NCI-H1436 (cell line): ENCODE measurements at places on chromosomes 12 and 14.

DNA sequence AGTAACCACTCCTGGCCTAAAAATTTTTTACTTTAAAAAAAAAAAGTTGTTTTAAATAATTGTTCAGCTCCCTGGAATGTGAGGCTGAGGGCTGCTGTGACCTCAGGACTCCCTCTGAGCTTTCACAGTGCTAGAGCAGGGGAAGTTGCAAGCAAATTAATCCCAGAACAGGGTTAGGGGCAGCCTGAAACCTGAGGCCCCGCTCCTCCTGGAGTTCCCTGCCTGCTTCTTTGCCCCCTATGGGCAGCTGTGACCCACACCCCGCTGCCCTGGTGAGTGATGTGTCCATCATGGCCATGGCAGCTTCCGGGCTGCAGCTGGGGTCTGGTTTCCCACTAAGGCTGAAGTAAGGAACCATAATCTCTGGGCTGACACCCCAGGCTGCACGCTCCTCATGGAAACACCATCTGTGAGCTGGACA lies 9.5 kb downstream of the RITA1 start:
- DNase-seq = no peak

DNA sequence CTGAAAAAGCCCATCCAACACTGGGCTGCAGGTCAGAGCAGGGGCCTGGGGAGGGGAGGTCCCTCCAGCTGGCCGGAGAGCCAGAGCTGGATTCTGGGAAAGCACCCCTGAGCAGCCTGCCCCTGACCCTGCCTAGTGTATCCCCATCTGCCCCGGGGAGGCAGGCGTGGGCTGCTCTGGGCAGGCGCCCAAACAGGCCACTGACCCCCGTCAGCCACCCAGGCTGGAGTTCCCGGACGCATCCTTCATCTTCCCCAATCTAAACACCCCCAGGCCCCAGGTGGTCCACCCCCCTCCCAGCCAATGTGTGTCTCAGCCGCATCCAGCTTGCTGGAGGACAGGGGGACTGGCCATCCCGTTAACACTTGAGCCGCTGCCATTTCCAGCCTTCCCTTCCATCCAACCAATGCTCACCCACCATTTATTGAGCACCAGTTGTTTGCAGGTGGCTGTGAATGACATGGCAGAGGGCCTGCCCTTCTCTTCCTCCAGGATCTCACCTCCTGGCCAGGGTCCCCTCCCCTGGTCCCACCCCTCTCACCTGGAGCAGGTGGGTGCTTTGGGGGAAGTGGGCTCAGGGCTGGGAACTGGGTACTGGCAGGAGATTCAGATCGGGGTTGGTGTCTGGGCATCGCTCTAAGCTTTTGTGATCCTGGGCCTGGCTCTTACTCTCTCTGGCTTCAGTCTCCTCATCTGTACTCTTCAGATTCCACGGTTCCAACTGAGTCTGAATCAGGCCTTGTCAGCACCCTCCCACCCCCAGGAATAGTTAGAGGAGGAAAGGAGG lies 743 bp upstream of the DTX1 start:
- no peak for DNase-seq

DNA sequence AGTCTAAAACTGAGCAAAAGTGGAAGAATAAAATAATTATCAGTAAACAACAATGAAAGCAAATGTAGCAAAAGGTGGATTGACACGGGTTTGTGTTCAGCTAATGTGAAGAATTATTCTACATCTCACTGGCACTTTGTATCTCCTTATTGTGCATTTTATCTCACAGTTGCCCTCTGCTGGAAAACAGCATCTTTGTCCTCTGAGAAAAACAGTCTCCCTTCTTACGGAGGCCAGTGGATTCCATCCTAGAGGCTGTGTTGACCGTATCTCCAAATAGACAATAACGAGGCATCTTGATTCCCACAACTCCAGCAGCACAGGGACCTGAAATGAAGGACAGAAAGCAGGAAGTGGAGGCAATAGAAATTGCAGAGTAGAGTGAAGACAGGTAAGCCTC lies 51.3 kb upstream of the PLBD1 start:
- no peak for DNase-seq

DNA sequence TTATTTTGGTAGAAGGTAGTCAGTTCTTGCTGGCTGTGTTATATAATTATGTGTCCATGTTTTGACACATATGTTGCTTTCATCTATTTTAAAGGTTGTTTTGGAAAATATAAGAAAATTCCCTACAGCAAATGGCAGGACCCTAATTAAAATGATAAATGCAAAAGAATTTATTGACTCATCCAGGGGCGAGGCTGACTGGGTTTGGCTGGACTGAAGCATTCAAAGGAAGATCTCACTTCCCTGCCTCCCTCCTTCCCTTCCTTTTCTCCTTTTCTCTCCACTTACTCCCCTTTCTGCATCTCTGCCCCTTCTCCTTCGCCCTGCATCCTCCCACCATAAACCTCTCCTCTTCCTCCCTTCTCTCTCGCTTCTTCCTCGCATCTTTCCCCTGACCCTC lies 129.6 kb downstream of the SNAPC1 start:
- DNase-seq = no peak

DNA sequence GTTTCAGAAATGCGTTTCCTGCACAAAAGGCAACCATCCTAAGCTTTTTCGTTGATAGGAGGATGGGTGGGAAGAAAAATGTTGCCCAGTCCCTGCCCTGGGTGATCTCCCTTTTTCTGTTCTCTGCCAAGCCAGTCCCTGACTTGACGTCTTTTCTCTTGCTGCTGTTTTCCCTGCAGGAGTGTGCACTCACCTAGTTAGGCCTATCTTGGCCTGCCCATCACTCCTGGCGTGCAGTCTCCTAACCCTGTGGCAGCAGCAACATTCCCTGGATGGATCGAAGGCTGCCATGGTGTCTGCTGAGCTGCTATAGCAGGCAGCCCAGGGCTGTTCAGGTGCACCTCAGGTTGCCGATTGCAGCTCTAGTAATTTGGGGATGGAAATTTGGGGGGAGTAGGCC lies 1.2 kb downstream of the UNC119B start:
- DNase-seq = no peak

GRCh38 chr12:67807814-67808213 lies 159.3 kb downstream of the DYRK2 start:
- DNase-seq = no peak

DNA sequence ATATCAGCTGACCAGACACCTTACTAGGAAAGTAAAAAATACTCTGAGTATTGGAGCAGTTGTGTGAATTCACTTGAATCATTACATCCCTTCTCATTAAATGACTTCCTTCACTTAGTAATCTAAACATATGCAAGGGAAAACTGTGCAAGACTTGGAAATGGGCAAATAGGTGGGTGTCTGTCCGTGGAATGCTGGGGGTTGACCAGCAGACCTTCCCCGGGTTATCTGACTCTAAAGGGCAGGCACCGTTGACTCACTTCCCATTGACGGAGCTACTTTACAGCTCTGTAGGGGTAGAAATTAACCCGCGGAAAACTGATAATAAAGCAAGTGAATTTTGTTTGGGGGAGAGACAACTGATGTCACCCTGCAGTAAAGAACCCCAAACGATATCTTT lies 199.3 kb downstream of the TTC7B start:
- no peak for DNase-seq

DNA sequence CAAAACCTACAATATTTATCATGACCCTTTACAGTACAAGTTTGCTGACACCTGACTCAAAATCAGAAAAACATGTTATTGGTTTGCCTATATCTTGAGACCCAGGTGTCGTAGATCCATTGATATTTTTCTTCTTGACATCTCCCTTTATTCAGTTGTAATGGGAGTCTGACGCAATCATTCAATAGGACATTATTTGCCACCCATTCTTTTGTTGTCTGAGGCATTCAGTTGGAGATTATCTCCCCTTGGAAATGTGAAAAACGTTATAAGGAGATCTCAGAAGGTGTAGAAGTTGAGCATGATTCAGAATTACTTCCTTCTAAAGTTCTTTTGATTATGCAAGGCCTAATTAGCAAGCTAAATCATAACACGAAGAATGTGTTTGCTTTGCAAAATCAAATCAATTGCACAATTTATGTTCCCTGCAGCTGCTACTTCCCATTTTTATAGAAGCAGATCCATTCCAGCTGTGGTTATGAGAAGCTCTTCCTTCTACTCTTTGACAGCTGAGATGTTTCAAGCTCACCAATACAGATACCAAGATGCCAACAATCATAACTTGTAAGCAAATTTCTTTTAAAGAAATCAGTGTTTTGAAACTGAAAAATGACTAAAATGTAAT lies 228.2 kb upstream of the SYT1 start:
- DNase-seq = no peak

- no peak for DNase-seq
These were observed 83.6 kb upstream of the HECTD1 start for GRCh38 chr14:31291210-31291609.

GRCh38 chr14:55965851-55966250 lies 152.4 kb upstream of the PELI2 start:
- no peak for DNase-seq

DNA sequence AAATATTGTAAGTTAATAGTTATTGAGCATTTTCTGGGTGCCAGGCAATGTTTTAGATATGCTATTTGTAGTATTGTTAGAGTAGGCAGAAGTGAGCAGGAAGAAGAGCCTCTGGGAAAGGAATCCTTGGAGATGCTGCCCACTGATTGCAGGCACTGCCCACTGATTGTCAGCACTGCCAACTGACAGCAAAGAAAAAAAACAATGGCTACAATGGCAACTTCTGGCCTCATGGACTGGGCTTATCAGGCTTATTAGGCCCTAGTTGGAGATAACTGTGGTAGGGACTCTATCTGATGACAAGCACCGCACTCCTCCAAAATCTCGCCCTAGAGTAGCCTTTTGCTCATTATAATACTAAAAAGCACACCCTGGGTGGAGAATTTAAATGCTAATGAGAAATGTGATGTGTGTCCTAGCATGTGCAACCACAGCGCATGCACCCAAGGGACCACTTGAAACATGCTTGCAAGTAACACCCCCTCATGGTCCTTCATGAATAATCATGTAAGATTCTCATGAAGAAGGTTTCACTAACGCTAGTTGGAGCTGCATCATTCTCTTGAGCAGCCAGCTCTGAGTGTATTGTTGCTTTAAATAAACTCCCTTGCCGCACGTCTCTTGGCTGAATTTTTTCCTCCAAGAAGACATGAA lies 103.5 kb upstream of the PPP4R3A start:
- no peak for DNase-seq

DNA sequence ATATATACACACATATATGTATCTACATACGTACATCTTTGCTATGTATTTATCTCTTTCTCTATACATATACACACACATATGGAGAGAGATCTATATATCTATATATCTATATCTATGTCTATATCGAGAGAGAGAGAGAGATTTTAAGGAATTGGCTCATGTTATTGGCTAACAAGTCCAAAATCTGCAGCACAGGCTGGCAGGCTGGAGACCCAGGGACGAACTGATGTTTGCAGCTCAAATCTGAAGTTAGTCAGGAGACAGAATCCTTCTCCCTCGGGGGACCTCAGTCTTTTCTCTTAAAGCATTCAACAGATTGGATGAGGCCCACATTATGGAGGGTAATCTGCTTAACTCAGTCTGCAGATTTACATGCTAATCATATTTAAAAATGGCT lies 40.7 kb upstream of the DACT1 start:
- no peak for DNase-seq

GRCh38 chr12:117874842-117875434 lies 93.9 kb downstream of the KSR2 start:
- peak; percentile 70 for DNase-seq

DNA sequence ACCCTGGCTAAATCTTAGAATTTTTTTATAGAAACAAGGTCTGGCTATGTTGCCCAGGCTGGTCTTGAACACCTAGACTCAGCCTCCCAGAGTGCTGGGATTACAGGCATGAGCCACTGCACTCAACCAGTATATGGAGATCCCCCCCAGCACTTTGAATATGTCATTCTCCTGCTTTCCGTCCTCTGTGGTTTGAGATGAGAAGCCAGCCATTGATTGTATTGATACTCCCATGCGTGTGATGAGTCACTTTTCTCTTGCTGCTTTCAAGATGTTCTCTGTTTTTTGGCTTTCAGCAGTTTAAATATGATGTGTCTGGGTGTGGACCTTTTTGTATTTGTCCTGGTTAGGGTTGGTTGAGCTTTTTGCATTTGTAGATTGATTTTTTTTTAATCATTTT lies 75.2 kb upstream of the DNM1L start:
- no peak for DNase-seq

- no peak for DNase-seq
These were observed 39.8 kb upstream of the OVCH1 start for GRCh38 chr12:29537298-29537697.

- no peak for DNase-seq
These were observed 323.8 kb downstream of the RAD51B start for GRCh38 chr14:68143341-68143841.

DNA sequence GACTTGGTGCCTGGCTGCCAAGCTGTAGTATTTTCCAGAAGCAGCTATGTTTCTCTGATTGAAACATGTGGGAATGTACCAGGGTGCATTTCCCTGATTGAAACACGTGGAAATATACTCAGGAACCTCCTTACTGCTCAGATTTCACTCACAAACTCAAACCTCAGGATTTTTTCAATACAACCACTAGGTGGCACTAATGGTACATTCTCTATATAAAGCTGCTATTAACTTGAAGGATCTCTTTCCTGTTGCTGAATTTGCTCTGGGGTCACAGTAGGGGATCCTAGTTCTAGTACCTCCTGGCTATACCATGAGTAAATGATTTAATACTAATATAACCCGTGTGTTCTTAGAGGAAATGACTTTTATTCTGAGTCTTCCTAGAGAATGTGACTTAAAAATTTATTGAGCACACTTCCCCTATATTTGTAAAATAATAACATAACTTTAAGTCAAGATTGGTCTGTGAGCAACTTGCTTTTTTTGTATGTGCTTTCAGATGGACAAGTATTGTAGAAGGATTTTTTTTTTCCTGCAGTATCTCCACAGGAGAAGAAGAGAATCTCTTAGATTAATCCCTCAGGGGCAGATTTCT lies 173.8 kb upstream of the MIS18BP1 start:
- peak; percentile 39 for DNase-seq

GRCh38 chr14:70021548-70022220 lies 142.5 kb downstream of the SMOC1 start:
- no peak for DNase-seq

DNA sequence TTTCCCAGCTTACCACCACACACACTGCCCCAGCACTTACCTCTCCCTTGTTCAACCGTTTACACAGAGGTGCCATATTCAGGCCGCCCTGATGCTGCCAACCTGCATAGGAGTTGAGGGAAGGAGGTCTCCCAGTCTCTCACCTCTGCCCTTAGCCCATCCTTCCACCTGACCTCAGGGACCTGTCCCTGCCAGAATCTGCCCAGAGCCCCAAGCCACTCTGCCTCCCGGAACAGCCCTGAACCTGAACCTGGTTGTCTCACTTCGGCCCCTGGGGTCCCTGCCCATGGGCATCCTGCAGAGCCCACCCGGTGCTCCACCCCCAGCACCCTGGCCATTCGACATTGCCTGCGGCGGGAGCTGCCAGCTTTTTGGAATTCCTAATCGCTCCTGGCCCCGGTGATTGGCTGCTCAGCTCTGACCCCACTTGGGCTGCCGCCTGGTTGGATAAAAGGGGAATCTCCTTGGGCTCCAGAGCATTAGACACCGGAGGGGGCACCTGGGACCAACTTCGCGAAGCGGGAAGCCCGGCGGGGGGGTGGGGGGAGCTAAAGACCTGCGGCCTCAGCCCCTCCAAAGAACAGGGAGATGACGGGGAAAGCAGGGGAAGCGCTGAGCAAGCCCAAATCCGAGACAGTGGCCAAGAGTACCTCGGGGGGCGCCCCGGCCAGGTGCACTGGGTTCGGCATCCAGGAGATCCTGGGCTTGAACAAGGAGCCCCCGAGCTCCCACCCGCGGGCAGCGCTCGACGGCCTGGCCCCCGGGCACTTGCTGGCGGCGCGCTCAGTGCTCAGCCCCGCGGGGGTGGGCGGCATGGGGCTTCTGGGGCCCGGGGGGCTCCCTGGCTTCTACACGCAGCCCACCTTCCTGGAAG lies at the start of gene VSX2:
Gene VSX2 (plus strand): TSS at position 476 of the 874 bp plus-strand sequence. CDS start 113 bp downstream, at position 589.
- DNase-seq = no peak
